ENCODE measurements at places on chromosomes 1 and 21.

DNA sequence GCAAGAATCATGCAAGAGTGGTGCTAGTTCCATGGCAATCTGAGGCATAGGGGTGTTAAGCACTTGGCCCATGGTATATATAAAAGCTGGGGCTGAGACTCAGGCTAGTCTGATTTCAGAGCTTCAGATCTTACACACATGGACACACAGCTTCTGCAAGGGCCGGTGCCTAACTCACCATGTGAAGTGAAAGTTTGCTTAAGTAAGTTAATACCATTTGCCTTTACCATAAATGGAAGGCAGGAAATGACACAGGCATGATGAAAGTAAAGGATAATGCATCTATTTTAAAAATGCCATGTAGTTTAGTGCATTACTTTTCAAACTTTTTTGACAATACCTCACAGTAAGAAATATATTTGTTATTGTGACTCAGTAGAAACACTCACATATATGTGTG is 122.6 kb downstream of the KCNJ6 start:
- DNase-seq: no peak

DNA sequence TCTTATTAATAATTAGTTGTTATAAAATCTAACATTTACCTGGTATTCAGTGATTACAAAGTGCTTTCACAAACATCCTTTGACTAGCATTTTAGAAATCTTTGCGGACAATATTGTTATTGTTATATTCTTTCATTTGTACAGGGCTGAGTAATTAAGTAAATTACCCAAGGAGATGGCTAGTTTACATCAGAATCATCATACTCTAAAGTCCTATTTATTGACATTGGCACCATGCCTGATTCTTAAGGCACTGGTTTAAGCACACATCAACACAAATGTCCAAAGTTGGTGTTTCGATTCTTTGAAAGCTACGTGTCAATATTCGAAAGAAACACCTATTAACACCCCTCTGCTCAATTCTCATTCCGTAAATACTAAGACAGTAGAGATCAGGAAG is 424.6 kb upstream of the CHRM3 start:
- no peak for DNase-seq

DNA sequence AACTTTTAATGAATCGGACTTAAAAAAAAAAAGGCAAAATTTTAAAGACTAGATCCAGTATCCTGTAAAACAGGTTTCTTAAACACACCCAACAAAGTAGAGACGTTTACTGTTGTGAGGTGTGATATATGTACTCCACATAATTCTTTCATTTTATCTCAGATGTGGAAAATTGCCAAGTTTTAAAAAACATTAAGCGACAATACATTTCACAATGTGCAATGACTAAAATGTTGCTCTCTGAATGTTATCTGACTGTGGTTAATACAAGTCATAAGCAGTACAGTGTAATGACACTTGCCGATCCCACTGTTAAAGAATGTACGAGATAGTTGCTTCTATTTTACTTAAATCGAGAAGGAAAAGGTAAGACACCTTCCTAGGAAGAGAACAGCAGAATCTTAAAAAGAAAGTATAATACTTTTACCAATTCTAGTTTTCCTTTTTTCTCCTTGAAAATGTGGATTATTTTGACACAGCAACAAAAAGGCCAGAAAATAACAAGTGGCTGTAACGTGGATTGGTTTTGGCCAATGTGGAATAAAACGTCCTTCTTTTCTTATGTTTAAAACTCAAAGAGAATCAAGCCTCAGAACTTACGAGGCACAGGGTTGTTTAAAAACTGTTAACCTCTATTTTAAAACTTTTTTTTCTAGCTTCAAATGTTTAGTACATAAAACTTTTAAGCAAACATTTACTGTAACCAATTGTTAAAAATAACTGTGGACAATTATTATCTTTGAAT is 51.4 kb downstream of the TP53BP2 start:
- DNase-seq: no peak

- DNase-seq: no peak
These were observed 1652.0 kb downstream of the MRPL39 start for GRCh38 chr21:23955135-23955843.

GRCh38 chr1:164777518-164777917 is 218.5 kb downstream of the PBX1 start:
- DNase-seq: no peak

DNA sequence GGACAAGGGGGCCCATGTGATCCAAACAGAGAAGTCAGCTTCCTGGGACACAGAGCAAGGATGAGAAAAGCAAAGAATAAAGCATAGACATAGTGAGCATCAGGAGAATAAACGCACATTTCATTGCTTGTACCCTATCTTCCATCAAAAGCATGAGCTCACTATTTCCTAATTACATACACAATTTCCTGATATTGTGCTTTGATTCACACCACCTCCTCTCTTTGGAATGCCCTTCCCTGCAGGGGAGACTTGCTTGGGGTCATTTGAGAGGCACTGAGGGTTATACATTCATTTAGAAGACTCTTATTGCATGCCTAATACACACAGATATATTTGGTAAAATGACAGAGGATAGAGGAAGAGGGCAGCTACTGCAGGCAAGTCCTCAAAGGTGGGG is 185.4 kb downstream of the SEC16B start:
- DNase-seq: no peak

- DNase-seq: no peak
These were observed 444.6 kb downstream of the AJAP1 start for GRCh38 chr1:5098981-5099385.

DNA sequence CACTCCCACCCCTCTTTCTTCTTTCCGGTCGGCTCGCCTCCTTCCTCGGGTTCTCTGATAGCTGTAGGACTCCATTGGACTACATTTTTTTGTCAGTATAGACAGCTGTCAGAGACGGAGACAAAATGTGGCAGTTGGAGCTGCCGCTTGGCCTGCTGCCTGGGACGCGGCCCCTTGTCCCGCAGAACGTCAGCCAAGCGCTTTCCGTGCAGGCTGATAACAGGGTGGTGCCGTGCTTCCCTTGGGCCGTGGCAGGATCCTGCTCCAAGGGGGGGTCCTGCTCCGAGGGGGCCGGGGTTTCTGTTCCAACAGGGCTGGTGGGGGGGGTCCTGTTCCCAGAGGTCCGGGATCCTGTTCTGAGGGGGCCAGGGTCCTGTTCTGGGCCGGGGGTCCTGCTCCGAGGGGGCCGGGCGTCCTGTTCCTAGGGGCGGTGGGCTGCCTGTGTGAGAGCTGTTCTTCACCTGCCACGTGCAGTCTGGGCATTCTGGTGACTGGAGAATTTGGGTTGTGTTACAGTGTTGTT is 4.9 kb downstream of the SKI start:
- DNase-seq: no peak

DNA sequence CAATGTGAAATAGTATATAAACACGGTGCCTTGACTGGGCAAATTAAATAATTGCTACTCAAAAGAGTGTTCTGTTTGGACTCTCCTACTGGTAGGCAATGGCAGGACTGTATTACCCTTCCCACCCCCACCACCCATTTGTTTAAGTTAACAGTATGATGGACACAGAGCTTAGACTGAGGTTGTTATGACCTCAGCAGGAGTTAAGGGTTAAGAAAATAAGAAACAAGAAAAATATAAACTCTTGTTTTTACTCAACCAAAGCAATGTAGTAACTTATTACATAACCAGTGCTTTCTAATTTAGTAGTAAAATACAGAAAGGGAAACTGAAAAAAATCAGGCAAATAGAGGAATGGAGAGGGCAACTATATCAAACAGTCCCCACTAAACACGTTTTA is 19.9 kb upstream of the SERPINC1 start:
- no peak for DNase-seq

GRCh38 chr1:35201631-35202030 is 8.7 kb upstream of the SFPQ start:
- no peak for DNase-seq

DNA sequence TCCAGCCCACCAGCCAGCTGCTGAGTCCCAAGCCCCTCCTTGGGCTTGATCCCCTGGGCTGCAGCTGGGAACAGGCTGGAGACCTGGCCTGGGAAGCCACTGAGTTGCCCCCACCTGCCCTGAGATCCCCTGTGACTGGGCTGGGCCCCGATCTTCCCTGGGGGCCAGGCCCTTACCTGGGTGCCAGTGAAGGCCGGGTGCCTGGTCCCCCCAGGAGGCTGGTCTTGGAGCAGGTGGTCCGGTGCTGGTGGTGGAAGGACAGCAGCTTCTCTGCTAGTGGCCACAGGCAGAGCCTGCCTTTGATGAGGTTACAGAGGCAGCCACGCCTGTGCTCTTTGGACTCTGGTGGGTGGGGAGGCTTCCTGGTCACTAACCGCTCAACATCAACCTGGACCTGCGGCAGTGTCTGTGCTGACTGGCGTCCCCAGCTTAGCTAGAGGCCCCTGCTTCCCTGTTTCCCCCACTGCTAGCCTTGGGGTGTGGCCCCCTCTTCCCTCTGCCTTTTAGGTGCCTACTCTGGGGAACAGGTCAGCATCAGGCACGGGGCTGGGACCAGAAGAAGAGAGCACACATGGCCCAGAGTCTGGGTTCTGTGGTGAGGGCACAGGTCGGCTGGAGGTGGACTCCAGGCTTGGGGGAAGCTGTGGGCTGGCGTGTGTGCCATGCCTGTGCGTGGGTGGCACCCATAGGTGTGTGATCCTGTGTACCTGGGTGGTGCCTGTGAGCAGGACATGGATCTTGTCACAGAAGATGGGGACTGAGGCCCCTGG is at the start of gene EPS8L3:
Gene EPS8L3, minus strand, starts transcription at position 278 of the 770 bp plus-strand sequence. CDS start 2,174 bp downstream, outside the sequence.
- no peak for DNase-seq

DNA sequence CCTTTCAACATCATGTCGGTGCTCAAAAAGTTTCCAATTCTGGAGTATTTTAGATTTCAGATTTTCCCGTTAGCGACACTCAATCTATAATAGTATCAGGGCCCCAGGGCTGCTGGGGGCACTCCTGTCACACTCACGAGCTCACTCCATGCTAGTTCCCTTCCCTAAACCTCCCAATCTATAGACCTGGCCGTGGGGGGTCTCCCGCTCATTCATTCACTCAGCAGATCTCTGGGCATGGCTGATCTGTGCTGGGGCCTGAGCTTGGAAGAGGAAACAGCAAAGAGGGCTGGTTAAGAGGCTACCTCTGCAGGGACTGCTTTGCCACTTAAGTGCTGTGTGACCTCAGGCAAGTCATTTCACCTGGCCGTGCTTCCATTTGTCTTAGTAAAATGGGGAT is 46.8 kb upstream of the LAPTM5 start:
- no peak for DNase-seq

DNA sequence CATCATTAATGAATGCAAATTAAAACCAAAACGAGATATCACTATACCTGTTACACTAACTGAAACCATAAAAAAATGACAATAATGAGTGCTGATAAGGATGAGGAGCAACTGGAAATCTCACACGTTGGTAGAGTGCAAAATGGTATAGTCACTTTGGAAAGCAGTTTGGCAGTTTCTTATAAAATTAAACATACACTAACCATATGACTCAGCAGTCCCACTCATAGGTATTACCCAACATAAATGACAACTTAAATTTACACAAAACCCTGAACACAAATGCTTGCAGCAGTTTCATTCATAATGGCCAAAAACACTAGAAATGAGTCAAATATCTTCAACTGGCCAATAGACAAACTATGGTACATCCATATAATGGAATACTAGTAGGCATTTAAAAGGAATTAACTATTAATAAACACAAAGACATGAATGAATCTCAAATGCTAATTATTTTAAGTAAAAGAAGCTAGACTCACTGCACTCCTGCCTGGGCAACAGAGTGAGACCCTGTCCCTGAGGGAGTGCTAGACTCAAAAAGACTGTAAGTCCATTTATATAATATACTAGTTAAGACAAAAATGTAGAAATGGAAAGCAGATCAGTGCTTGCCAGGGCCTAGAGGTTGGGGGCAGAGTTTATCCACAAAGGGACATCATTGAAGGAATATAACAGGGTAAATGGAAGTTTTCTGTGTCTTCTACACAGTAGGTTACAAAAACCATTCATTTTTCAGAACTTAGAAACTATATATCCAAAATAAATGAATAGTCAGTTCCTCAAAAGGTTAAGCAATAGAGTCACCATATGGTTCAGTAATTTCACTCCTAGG is 77.4 kb downstream of the EIF4G3 start:
- no peak for DNase-seq

- peak; percentile 27 for DNase-seq
These were observed 254.8 kb upstream of the VAMP3 start for GRCh38 chr1:7516341-7516740.

GRCh38 chr1:65068202-65069010 is 79.6 kb upstream of the AK4 start:
- DNase-seq: peak; percentile 23

DNA sequence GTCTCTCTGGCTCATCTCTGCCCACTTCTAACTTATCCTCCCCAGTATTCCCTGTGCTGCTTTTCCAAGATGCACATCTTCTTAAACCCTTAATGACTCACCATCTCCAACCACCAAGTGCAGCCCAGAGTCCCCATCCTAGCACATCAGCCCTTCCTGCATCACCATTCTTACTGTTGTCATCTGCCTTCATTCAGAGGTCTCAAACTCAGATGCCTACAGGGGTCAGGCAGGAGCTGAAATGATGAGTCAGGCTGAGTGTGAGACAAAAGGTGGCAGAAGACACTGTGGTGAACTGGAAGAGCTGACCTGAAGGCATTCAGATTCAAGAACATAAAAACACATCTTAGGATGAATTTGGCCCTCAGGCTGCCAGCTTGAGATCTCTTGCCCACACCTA is 34.6 kb downstream of the OLFML2B start:
- DNase-seq: no peak

DNA sequence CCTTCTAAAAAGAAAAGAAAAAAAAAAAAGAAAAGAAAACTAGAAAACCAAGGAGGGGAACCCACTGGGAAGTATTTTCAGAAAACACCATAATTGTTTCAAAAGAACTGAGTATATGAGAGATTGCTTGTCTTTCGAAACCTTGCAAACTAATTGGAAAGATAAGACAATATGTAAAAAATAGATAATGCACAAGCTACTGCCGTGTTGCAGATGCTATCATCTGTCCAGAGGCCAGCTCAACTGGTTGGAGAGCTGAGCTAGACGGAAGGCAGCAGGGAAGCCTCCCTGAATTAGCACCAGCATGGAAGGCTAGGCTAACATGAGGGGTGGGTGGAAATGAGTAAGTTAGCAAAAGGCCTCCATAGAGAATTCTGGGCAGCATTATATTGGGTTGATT is 16.2 kb upstream of the CACHD1 start:
- no peak for DNase-seq

GRCh38 chr1:174744886-174745285 is 254.9 kb upstream of the CACYBP start:
- no peak for DNase-seq

- no peak for DNase-seq
These were observed 39.3 kb upstream of the ZBTB18 start for GRCh38 chr1:244011786-244012185.

Data from SHP77 (cell line).